ENCODE measurements at places on chromosomes 7 and 10.
A peak's percentile ranks its signal among the peaks of the same experiment; 100 is the strongest.

- DNase-seq = no peak
Measured at GRCh38 chr7:118076564-118076963, 107.4 kb upstream of the LSM8 start.

GRCh38 chr10:63628526-63629362, 107.5 kb downstream of the REEP3 start:
- DNase-seq = peak; percentile 74

GRCh38 chr7:75854233-75854632, 24.6 kb upstream of the RHBDD2 start:
- DNase-seq = no peak

DNA sequence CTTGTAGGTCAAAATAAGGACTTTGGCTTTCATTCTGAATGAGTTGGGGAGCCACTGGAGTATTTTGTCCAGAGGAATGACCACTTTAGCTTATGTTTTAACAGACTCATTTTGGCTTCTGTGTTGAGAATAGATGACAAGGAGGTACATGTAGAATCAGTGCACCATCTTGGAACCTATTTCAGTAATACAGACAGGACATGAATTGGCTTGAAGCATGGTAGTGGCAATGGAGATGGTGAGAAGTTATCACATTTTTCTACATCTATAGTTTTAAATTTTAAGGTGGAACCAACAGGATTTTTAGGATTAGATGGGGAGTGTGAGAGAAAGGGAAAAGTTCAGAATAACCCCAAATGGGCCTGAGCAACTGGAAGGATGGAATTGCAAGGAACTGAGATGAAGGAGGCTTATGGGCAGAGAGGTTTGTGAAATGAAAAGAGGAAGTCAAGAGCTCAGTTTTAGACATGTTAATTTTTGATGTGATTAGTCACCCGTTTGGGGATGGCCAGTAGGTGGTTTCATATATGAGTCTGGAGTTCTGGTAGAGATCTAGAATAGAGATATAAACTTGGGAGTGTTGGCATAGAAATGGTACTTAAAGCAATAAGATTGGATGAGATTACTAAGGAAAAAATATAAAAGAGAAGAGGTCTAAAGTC, 89.2 kb upstream of the JAZF1 start:
- DNase-seq = peak; percentile 60

- DNase-seq = no peak
Measured at GRCh38 chr7:17005271-17005670, 123.5 kb upstream of the AGR3 start.

GRCh38 chr10:74575191-74575720, 251.1 kb upstream of the KAT6B start:
- DNase-seq = no peak

DNA sequence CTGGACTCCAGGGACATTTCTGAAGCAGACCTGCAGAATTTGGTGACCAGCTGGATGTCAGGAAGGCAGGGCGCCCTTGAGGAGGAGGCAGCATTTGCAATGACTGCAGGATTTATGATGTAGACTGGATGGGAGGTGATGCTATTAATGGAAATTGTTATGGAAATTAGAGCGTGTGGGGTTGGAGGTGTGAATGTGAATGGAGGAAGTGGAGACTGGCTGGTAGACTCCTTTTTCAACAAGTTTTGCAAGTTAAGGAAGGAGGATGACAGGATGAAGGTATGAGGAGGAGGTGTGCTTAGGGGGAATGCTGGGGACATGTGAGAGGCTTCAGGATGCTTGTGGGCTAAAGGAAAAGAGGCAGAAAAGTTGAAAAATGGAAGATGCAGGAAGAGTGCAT, 137.0 kb downstream of the TMEM178B start:
- no peak for DNase-seq

GRCh38 chr7:13508586-13508985, 480.9 kb downstream of the ETV1 start:
- no peak for DNase-seq

DNA sequence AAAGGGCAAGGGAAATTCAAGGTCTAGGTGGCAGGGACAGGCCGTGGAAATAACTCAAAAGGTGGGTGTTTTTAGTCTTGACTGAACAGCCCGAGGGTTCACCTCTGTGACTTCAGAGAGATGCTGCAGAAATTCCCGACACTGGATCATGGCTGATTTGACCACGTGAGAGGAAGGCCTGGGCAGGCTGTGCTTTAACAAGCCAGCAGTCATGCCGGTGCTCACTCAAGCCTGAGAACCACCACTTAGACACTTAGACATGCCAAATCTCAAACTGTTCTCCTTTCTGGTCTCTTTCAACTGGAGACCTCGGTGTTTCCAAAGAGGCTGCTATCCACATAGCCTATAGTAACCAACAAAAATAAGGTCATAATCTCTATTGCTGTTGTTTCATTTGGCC, 15.4 kb downstream of the TECTB start:
- DNase-seq = no peak

DNA sequence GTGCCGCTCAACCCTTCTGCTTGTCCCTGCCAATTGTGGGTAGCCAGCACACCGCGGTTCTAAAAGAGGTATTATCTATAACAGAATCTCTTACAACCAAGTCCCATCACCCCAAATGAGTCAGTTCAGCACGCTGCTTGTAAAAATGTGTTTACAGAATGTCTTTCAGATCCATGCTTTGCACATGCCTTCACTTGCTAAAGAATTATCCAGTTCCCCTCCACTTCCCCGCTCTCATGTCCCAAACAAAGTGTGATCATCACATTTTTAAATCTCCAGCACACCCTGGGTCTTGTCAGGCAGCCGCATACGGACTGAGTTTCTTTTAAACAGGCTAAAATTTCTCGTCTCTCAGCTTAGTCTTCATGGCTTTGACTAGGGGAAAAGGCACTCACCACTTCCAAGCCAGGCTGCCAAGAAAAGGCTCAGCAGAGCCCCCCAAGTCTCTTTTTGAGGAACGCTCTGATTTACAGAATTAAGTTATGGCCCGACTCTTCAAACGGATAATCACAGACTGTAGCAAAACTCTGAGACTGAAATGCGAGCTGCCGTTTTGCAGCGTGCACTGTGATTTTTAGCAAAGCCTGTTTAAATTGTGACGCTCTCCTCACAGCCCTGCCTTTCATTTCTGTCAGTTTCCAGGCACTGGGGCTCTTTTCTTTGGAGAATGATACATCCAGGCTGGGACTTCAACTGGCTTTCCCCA, 29.8 kb upstream of the FGFR2 start:
- DNase-seq = no peak

GRCh38 chr10:22795546-22795945, 81.2 kb upstream of the PIP4K2A start:
- DNase-seq = no peak

Measured in B cell (primary cell).